CD4-positive, alpha-beta T cell treated with Interleukin-1 beta for 1 hour (primary cell): ENCODE measurements at places on chromosomes 11 and 22.

DNA sequence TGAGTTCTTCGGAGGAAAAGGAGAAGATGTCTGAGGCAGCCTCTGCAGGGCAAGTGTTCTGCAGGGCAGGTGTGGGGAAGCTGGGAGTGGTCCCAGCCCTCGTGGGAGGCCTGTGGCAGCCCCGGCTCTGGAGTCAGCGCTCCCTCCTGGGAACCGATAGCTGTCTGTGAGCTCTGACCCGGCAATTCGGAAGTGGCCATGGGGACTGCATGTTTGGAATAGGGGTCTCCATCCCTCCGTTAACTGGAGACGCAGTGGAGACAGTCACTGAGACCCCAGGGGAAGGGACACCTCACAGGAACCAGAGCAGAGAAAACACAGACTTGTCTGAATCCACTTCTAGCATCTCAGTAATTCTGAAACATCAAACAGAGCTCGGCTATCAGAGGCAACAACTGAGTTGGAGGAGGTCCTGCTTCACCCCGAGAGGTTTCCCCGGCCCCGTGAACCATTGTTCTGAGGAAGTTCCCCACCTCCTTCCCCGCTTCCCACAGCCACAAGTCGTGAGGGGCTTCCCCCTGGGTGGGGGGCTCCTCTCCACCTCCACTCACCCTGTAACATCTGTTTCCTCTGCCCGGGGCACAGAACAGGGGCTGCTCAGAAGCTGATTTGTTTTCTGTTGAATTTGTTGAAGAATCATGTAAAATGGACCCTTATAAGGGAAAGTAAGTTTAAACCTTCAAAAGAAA is 99.6 kb downstream of the BRD1 start:
- DNase-seq, result no peak

- DNase-seq, result no peak
Measured at GRCh38 chr22:21076912-21077625, 31.3 kb downstream of the LRRC74B start.

- DNase-seq, result peak; percentile 71
Measured at GRCh38 chr22:41532908-41533825, 11.1 kb downstream of the POLR3H start.

DNA sequence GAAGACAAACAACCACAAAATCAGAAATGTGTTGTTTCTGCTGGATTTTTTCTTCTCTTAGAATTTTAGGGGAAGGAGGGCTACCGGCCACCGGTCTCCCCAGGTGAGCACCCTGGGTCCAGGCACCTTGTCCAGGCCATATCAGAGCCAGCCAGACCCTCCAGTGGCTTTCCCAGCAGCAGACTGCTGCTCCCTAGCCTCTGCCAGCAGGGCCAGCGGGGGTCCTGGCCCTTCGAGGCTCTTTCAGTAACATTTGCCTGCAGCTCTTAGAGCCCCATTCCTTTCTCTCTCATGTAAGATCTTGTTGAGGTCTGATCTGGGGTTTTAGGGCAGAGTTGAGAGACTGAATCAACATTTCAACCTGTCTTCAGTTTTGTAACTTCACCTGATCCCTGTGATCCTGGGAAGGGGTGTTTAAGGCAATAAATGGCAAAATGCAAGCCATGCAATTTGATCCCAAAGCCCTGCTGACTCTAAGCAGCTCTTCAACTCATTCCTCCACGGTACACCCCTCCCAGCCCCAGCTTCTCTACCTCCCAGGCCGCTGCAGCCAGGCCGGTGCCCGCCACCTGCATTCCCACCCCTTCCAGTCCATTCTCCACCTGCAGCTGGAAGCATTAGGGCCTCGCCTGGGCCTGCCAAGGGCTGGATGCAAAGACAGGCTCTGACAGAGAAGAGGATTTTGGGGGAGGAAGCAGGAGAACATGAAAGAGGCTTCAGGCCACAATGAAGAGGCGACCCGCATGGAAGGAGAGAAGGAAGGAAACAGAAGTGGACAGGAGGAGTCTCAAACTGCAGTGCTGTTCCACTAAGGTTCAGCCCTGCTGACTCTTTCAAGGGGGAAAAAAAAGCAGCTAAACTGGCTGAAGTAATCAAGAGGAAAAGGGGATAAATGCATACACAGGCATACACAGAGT is 113.0 kb upstream of the FGF3 start:
- DNase-seq, result no peak

- DNase-seq, result no peak
Measured at GRCh38 chr11:83191491-83191890, 2.0 kb upstream of the ANKRD42 start.

DNA sequence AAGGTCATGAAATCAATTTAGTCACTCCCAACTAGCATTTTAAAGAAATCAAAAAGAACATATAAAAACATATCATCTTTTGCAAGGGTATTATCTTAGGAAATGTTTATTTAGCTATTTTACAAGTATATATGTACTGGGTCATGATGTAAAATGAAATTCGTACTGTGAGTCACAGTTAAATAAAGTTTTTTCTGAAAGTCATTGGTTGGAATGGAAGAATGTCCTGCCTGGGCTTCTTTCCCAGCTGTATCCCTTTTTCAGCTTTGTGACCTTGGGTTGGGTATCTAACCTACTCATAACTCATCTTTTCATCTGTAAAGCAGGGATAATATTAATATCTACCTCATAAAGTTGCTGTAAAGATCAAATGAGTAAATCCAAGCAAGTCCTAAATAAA is 15.7 kb downstream of the FDX1 start:
- DNase-seq, result no peak

- DNase-seq, result no peak
Measured at GRCh38 chr11:47469361-47470179, 20.6 kb upstream of the RAPSN start.

DNA sequence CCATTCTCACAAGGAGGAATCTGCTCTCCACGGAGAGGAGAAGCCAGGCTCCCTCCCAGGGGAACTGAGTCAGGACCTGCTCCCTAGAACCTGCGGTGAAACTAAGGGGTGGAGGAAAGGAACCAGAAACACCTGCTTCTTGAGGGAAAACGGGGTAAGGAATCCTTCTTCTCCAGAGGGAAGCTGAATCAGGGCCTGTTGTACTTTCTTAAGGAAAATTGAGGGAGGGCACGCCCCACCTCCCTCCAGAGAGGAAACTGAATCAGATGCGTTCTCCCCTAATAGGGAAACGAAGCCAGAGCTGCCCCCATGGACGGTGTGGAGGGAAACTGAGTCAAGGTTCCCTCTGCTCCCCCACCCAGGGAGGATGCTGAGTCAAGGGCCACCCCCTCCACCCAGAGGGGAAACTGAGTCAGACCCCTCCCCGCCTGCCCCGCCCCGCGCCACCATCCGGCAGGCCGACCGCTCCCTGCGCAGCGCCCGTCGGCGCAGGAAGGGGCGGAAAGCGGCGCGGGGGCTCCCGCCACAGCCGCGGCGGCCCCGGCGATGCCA is 393 bp downstream of the RELA start:
- DNase-seq, result no peak

- DNase-seq, result no peak
Measured at GRCh38 chr11:9708544-9708943, 44.7 kb downstream of the SWAP70 start.

- DNase-seq, result no peak
Measured at GRCh38 chr22:19865141-19865829, 10.6 kb upstream of the GNB1L start.

DNA sequence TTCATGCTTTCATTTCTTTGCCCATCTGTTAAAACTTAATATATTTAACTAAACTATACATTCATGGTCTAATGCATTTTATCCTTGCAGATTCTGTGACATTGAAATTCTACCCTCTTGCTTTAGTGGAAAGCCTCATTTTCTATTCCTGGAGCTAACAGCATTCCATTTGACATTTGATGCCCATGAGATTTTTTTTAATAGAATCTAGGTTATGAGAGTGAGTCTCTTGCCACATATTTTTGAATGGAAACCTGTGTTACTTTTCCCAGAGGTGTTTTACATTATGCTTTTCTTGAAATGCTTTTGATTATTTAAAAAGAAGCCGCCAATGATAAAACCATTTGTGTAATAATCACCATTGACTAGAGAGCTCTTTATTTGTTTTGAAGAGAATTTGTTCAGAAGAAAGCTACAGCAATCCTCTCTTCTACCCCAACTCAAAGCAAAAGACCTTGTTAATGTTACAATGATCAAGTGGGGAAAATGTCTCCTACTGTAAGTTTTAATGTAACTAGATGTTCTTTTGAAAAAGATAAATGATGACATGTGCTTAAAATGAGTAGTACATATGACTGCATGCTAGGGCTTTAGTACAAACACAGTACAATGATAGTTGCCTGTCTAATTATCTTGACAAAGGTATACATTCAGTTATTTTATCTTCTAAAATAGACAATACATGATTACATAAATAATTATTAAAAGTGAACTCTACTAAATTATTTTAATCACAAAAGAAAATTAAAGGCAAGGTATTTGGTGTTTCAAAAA is 67.3 kb downstream of the GAS2 start:
- no peak for DNase-seq

DNA sequence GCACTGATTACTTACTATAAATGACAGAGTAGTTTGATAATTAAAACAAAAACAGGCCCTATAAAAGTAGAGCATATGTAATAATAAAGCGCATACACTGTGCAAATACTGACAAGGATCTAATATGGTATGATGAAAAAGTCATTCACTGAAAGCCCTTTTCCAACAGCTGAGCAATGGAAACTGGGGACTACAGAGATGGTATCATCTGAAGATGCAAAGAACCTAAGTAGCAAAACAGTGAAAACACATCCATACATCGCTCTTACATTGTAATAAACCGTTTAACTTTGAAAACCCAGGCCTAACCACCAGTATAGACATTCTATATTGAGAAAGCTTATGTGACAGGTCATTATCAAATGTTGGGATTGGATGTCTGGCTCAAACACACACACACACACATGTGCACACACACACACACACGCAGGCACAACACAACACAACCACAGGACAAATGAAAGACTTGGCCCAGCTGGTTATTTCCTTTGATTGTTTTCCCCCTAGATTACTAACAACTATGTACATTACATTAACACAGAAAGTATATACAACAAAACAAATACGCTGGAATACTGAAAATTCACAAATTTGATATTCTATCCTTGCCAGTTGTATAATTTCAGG is 119.5 kb downstream of the APOL5 start:
- no peak for DNase-seq

GRCh38 chr11:119505071-119505470 is 82.1 kb upstream of the THY1 start:
- DNase-seq, result no peak

DNA sequence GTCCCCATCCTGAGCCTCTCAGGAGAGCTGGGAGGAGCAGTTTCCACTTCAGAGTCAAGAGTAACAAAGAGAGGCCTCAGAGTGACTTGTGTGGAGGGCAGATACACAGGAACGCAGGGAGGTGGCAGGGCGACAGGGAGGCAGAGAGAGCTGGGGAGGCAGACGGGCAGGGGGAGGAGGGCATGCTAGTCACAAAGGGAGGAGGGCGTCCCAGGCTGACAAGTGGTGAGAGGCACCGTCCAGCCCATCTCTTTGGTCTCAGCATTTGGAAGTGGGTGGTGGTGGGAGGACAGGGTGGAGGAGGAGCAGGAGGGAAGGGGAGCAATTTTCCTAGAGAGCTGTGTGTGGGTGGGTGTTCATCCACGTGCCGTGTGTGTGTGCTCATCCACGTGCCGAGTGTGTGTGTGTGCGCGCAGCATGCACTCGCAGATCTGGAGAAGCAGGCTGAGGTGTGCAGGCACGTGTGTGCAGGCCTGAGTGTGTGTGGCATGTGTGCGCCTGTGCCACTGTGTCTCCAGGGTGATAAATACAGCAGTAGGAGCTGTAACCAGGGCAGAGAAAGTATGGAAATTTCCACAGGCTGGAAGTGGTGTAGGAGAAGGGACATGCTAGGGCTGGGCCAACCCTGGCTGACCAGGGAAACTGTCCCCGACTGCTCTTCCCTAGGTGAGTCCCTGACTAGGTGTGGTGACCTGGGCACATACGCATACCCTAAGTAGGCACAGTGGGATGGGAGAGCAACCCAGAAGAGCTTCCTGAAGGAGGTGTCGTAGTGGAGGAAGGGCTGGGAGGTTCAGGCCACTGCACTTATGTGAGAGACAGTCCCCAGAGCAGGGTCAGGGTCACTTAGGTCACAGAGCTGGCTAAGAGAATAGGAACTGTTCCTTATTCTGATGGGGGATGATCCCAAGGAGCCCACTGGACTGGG is 7.3 kb upstream of the PDE2A start:
- DNase-seq, result no peak

- DNase-seq, result no peak
Measured at GRCh38 chr11:80297858-80298632, 857.2 kb upstream of the TENM4 start.

DNA sequence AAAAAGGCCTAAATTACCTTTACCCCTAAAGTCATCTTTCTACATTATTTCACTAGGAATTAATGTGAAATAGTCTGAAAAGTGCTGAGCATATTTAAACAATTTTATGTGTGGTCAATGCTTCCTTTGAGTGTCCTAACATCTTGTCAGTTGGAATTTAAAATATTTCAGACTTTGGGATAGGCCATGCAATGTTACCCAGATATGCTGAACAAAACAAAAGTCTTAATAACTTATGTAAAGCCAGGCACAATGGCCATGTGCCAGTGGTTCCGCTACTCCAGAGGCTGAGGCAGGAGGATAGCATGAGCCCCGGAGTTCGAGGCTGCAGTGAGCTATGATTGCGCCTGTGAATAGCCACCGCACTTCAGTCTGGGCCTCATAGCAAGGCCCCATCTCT is 137.4 kb downstream of the CADM1 start:
- DNase-seq, result no peak

GRCh38 chr11:116563028-116563711 is 209.6 kb downstream of the BUD13 start:
- DNase-seq, result no peak

DNA sequence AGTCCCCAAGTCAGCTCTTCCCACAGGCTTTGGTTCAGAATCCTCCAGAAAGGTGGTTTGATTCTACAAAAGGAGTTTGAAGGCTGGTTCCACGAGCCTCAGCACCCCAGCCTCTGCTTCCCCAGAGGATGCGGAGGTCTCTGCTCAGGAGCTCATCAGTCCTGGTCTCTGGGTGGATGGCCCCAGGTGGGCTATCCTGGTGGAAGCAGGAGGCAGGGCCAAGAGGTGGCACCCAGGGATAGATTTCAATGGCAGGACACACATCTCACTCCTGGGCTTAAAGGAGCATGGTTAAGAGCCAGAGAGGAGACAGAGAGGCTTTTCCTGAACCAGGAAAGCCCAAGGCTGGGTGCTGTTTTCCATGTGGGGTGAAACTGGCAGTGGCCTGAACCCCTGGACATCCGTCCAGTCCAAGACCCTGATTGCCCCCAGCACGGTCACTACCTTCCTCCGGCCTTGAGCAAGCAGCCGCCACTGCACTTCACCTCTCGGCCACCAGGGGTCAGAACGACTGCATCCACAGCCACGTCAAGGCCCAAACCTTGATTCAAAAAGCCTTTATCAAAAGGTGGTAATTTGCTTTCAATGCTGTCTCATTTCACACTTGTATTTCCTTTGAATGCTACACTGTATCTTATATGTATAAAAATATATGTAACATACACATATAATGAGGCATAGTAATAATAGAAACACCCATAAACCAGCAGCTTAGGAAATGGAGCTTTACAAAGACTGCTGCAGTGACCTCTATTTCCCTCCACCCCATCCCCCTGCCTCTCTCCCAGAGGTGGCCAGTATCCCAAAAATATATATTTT is 19.3 kb upstream of the FXYD2 start:
- DNase-seq, result peak; percentile 71
